ENCODE measurements at places on chromosomes 3 and 15.

GRCh38 chr15:63493436-63493835, 11.0 kb upstream of the USP3 start:
- no peak for DNase-seq

DNA sequence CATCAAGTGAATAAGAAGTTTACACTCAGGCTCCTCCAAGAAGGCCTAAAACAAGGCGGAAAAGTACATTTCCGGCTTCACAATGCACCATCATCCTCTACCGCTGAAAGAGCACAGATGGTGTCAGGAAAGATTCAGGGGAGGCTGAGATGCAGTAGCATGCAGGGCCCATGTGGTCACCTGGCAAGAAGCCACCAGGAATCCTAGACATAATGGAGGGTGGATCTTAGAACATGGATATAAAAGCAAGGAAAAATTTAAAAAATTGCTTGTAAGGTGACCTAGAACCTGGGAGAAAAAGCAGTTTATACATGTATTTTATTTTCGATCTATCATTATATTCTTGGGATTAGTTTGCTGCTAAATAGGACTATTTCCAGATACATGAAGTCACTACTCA, 21.9 kb upstream of the OTOL1 start:
- no peak for DNase-seq

DNA sequence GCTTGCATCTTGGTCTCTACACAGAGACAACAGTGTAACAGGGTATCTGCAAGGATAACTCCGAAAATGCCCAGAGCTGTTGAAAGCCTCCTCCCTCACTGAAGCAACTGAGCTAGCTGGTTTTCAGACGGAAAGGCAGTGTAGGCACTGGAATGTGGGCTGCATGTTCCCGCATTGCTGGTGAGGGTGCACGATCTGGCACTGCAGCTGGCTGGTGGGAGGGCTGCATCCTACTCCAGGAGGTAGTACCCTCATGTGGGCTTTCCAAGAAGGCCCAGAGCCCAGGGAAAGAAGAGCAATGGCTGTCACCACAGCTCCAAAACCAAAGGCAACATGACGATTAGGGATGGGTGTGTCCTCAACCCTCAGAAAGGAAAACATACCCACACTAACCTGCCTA, 28.7 kb upstream of the RPS17 start:
- no peak for DNase-seq

DNA sequence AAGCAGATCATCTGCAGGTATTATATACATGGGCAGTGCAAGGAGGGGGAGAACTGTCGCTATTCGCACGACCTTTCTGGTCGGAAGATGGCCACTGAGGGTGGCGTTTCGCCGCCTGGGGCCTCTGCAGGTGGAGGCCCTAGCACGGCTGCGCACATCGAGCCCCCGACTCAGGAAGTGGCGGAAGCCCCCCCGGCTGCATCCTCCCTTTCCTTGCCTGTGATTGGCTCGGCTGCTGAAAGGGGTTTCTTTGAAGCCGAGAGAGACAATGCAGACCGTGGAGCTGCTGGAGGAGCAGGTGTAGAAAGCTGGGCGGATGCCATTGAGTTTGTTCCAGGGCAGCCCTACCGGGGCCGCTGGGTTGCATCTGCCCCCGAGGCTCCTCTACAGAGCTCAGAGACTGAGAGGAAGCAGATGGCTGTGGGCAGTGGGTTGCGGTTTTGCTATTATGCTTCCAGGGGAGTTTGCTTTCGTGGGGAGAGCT, 639 bp downstream of the MKRN3 start:
- DNase-seq: no peak

DNA sequence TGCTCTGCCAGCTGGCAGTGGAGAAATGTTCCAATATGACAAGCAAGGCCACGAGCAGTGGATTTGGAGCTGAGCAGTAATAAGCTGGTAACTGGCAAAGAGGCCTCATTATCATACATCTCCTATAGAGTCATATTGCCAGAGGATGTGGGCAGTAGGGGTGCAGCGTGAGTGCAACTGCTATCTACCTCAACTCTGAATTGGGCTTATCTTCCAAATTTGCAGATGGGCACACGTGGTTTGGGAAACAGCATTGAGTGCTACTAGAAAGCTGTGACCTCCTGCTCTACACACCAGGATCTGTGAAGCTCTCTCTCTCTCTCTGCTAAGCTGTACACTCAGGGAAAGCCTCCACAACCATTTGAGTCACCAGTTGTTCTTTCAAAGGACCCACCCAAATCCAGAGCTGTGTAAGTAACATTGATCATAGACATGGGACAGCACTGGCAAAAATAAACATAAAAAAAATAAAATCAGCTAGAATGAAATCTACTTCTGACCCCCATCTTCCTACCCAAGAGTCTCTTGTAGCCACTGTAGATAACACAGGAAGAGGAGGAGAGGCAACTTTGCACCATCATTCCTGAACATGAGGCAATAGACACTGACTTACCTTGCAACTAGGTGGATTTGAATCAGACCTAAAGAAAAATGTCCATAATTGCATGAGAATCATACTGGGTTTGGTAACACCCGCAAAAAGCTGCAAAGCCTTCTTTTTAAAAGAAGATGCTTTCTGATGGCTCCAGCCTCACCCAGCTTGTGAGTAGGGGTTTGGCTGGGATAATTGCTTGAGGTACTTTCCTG, 82.9 kb upstream of the THBS1 start:
- no peak for DNase-seq

GRCh38 chr3:123140550-123140949, 61.2 kb upstream of the SEC22A start:
- DNase-seq: no peak

- DNase-seq: peak; percentile 70
Measured at GRCh38 chr3:46705751-46706552, 4.8 kb downstream of the TMIE start.

DNA sequence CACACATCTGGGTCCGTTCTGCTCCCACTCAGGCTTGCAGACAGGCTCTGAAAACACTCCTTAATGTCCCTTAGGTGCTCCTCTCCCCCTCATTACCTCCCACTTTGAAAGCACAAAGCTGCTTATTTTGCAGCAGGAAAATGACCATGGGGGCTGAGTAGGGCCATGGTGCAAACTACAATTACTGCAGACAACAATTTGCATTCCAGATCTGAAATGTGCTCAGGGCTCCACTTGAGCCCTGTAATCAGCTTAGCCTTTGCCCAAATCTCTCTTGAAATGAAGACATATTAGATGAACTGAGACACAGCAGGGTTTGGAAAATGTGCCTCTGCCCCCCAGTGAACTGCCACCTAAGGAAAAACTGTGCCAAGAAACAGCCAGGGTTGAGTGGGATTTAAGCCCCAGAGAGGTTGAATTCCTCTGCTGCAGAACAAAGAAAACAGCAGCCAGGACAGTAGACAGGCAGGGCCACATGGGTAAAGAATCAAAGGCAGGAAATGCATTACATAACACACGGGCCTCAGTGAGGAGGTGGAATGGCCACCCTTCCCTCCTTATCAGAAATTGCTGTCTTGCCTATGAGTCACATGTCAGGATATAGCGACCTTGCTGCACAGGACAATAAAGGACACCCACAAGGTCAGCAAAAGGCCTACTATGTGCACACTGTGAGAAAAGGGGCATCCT, 126.8 kb upstream of the ARHGEF3 start:
- no peak for DNase-seq

- no peak for DNase-seq
Measured at GRCh38 chr3:169847896-169848295, 21.8 kb downstream of the LRRC31 start.

DNA sequence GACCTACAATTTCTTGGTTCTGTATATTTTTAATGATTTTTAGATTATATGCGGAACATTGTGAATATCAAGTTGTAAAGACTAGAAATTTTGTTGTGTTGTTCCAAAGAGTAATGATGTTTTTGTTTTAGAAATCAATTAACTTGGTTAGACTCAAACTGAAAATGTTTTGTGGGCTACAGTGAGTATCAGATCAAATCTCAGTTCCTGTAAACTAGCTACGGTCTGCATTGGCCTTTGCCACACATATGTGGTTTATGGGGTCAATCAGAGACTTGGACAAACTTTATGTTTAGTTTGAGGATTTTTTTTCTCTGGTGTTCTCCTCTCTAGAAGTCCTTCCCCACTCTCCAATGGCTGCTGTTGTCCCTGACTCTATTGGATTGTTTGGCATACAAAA, 308.0 kb upstream of the THRB start:
- DNase-seq: no peak

- no peak for DNase-seq
Measured at GRCh38 chr3:156181509-156181908, 61.1 kb downstream of the KCNAB1 start.

GRCh38 chr3:105907777-105908176, 39.0 kb upstream of the CBLB start:
- DNase-seq: no peak
